ENCODE measurements at places on chromosomes 13 and 19.

GRCh38 chr19:47267350-47267759, 7.3 kb upstream of the INAFM1 start:
- no peak for DNase-seq

- no peak for DNase-seq
Observed at GRCh38 chr19:22603518-22604440, 30.3 kb upstream of the ZNF492 start.

DNA sequence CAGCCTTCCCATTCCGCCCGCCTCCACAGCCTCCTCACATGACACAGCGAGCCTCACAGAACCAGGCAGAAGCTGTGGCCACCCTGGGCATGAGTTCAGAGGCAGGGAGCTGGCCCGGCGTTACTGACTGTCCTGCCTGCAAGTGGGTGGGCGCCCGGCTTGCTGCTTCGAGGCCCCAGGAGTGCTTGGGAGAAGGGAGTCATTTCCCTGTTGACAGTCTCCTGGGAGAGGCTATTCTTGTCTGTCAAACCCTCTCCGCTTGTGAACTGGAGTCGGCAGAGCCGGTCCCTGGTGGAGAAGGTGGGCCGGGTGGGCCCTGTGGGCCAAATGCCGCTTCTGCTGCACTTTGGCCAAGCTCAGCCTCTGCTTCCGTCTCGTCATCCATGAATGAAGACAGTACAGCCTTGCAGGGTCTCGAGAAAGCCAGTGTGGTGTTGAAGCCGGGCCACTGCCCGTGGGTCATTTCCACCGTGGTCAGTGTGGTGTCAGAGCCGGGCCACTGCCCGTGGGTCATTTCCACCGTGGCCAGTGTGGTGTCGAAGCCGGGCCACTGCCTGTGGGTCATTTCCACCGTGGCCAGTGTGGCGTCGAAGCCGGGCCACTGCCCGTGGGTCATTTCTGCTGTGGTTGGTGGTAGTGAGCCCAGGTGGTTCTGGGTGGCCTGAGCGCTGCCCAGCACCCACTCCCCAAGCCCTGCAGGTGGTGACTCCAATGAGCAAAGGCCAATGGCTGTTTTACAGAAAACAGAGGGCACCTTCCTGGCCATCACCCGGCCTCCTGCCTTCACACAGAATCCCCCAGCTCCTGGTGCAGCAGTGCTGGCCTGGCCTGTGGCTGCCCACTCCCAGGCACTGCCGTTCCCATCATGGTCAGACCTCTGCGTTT, 13.5 kb upstream of the F7 start:
- no peak for DNase-seq

GRCh38 chr13:113851480-113851803, 12.4 kb downstream of the GAS6 start:
- no peak for DNase-seq

GRCh38 chr13:52061587-52061986, 37.1 kb downstream of the UTP14C start:
- DNase-seq: no peak

DNA sequence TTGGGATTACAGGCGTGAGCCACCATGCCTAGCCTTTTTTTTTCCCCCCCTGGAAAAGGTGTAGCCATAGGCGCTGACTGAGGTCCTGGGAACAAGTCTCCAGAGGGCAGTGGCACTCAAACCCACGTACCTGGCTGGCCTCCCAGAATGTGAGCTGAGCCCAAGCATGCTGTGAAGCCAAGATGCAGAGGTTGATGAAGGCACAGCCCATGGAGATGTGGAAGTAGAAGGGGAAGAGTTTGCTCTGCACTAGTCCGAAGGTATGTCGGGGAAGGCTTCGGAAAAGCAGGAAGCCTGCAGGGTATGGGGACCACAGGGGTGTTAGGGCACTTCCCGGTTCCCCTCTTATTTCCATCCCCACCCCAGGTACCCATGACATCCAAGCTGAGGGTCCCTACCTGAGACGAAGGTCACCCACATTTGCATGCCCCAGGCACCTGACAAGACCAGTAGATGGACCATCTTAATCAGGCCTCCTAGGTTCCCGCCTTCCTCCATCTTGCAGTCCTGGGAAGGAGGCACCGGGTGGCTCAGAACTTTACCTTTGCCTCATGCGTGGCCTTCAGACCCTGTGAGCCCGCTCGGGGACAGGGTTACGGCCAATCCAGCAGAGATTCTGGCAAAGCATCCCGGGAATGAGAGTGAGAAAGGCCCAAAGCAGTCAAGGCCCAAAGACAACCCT, 805 bp downstream of the TMEM205 start:
- no peak for DNase-seq

DNA sequence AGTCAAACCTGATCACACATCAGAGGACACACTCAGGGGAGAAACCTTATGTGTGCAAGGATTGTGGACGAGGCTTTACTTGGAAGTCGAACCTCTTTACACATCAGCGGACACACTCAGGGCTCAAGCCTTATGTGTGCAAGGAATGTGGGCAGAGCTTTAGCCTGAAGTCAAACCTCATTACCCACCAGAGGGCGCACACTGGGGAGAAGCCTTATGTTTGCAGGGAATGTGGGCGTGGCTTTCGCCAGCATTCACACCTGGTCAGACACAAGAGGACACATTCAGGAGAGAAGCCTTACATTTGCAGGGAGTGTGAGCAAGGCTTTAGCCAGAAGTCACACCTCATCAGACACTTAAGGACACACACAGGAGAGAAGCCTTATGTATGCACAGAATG, 8.2 kb upstream of the ZNF527 start:
- DNase-seq: no peak

DNA sequence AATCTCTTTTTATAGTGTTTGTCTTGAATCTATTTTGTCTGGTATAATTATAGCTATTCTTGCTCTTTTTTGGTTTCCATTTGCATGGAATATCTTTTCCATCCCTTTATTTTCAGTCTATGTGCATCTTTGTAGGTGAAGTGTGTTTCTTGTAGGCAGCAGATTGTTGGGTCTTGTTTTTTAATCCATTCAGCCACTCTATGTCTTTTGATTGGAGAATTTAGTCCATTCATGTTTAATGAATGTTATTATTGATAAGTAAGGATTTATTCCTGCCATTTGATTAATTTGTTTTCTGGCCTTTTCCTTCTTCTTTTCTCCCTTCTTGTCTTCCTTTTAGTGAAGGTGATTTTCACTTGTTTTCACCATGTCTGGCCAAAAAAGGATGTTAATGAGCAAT, 11.7 kb upstream of the ZDHHC20 start:
- no peak for DNase-seq

DNA sequence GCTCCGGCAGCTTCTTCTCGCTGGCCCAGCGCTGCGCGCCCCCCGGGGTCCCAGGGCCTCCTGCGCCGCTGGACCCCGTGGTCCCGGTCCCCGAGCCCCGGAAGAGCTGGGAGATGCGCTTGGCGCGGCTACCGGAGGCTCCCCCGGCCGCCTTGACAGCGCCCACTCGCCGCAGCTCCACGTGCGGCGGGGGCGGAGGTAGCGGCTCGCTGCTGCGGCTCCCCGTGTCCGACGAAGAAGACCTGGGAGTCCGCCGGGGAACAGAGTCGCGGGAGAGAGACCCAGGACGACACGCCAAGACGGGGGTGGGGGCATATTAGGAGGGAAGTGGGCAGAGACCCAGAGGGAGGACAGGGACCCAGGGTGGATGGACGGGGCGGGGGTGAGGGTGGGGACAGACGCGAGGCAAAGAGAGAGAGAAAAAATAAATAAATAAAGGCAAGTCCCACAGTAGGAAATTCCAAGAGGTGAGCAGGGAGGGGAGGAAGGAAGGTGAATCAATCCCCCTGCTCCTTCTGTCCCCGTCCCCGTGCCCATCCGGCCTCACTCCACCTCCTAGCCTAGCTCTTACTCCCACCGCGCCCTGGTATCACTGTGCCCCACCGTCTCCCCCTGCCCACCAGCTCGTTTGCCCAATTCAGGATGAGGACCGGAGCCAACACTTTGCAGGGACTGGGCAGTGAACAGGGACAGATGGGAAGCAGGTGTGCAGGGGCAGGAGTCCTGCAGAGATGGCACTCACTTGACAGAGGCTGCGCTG, 826 bp downstream of the RASIP1 start:
- no peak for DNase-seq

- no peak for DNase-seq
Observed at GRCh38 chr13:48507021-48507420, 25.9 kb downstream of the RCBTB2 start.

DNA sequence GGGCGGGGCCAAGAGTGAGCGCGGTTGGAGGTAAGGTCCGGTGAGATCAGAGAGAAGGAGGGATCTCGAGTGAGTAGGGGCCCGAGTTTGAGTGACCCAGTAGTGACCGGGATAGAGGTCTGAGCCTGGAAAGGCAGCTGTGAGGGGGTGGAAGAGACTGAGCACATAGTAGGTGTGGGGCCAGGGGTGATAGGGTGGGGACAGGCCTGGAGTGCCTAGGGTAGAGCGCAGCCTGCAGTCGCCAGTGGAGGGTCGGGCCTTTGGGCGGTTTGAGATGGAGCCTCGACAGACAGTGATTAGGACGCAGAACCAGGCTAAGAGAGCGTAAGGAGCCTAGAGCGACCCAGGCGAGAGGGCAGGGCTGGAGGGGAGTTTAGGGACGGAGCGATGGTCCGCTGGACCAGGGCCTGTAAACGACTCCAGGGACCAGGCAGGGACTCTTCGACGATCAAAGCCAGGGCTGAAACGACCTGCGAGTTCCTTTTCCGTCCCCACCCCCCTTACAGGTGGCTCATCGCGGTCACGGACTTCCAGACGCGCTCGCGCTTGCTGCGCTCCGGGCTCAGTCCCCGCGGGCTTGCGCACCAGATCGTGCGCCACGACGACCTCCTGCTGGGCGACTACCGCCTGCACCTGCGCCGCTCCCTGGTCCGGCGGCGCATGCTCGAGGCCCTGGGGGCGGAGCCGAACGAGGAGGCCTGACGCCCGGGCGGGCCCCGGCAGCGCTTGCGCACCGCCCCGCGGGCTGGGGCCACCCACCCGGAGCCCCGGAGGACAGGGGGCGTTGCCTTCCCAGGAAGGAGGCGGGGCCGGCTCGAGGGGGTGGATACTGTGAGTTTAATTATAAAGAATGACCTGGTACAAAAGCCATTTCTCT, 9.4 kb downstream of the C19orf81 start:
- peak; percentile 82 for DNase-seq

DNA sequence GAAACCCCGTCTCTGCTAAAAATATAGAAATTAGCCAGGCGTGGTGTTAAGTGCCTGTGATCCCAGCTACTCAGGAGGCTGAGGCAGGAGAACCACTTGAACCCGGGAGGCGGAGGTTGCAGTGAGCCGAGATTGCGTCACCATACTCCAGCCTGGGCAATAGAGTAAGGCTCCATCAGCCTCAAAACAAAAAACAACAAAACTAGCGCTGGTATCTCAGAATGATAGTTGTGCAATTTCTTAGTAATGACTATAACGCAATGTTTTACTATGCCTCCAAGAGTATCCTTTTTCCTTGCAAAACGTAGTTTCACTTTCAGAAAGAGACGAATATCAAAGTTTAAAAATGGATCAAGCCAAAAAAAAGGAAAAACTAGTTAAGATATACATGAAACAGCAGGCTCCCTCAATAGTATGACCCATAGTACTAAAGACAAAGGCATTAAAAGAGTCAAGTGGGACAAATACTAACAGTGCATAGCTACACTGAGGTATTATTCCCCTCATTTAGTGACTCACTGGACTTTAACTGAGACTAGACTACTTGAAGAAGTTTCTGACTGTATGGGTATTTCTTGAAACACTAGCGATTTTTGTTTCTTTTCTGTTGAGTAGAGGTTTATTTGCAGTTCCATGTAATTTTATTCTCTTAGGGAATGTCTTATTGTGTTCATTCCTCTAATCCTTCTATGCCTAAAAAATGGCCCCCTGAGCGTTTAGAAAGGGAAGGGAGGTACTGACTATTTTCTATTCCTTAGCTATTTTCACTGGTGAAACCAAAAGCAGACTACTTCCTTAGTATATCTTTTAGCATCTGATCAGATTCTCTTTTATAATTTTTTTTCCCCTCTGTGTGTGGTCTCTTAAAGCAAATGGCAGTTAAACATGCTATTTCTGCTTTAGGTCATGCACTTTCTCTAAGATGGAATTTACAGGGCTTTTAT, 10.4 kb upstream of the ITM2B start:
- peak; percentile 22 for DNase-seq

GRCh38 chr19:1672038-1672768, 19.8 kb upstream of the TCF3 start:
- DNase-seq: peak; percentile 51

GRCh38 chr19:35048911-35049411, 7.4 kb downstream of the HPN start:
- DNase-seq: no peak

DNA sequence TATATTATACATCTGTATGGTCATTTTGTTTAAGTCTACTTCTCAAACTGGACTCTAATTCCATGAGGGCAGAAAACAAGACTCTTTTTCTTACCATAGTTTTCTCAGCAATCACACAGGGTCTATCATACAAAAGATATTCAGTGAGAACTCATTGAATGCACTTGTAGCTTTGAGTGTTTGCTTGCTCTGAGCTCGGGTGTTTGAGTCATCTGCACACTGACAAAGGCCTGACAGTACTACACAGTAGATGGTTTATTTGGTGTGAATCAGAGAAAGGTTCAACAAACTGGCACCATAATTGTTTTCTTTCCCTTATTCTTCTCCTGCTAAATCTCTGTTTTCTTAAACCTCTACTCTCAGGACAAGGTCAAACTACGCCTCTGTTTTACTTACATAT, 586.4 kb downstream of the LMO7 start:
- DNase-seq: no peak

- no peak for DNase-seq
Observed at GRCh38 chr13:102729560-102730270, 34.9 kb upstream of the METTL21C start.

- peak; percentile 6 for DNase-seq
Observed at GRCh38 chr13:73625562-73626339, 508.5 kb downstream of the KLF12 start.

- DNase-seq: no peak
Observed at GRCh38 chr13:50162567-50162966, 147.3 kb downstream of the KCNRG start.

GRCh38 chr13:19023115-19023514, 158.5 kb downstream of the TUBA3C start:
- DNase-seq: no peak

DNA sequence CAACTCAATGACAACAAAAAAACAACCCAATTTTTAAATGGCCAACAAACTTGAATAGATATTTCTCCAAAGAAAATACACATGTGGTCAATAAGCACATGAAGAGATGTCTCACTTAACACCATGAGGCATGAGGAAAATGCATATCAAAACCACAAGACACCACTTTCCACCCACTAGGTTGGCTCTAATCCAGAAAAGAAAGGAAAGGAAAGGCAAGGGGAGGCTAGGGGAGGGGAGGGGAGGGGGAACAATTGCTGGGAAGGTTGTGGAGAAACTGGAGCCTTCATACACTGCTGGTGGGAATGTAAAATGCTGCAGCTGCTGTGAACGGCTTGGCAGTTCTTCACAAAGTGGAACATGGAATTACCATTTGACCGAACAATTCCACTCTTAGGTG, 854.3 kb downstream of the UQCRFS1 start:
- DNase-seq: no peak

GRCh38 chr19:11814700-11815035, 595 bp downstream of the ZNF440 start:
- no peak for DNase-seq

Data from CD4-positive, alpha-beta T cell treated with Interferon gamma for 1 hour (primary cell).